ENCODE measurements at places on chromosomes 4 and X.

GRCh38 chrX:141839856-141840255 lies 1.7 kb downstream of the MAGEC3 start:
- DNase-seq, result no peak

DNA sequence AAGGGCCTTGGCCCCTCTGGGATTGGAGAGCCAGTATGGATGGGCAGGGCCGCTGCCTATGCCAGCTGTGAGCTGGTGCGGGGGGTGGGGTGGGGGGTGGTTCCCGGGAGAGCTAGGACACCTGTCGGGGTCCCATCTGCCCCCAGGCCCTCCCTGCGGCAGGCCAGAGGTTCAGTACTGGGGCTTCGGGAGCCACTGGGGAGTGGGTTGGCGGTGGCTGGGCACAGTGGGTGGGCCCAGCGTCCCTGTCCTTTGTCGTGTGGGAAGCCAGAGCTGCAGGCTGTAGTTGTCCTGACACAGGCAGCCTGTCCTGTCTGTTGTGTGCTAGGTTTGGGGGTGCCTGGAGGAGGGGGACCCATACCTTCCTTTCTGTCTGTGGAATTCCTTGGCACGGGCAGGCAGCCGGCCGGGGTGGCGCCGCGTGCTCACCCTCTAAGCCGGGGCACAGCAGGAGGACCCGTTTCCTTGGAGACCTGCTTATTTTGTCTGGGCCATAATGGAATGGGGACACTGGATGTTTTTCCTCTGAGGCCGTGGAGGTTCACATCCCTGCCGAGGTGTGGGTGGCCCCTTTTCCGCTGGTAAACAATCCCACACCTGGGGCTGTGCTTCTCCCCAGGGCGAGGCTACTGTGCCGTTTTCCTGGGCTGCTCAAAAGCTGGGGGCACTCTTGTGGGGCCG lies 14.8 kb downstream of the DOK7 start:
- DNase-seq, result no peak

GRCh38 chr4:151462554-151462953 lies 53.6 kb downstream of the FHIP1A start:
- DNase-seq, result peak; percentile 4

DNA sequence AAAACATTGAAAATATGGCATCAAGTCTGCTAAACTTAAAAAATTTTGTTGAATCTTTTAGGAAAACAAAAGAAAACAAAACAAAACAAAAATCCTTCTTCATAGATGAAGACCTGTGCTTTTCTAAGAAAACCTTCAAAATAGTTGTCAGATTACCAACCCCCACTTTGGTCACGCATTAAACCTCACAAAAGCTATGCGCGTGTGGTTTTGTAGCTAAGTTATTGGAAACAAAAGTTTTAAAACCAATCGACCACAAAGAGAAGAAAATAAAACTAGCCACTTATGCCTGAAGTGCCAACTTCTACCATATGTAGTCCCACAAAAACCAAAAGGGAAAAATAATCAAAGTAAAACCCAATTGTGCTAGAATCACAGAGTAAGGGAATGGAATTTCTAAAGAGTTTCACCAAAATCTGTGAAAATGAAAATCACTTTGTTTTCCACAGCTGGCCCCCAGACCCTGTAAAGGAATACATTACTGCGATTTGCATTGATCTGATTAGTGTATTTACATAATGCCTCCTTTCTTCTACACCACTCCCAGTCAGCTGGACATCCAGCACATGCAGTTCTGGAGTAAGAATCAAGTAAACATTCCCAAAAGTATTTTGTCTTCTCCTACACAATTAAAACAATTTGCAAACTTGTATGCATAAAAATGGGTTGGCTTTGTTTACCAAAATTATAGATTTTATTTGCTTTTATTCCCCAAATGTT lies 330.1 kb upstream of the DKK2 start:
- no peak for DNase-seq

- no peak for DNase-seq
These were observed 69.5 kb downstream of the AR start for GRCh38 chrX:67613366-67613765.

GRCh38 chr4:3442460-3442958 lies 741 bp downstream of the HGFAC start:
- no peak for DNase-seq

DNA sequence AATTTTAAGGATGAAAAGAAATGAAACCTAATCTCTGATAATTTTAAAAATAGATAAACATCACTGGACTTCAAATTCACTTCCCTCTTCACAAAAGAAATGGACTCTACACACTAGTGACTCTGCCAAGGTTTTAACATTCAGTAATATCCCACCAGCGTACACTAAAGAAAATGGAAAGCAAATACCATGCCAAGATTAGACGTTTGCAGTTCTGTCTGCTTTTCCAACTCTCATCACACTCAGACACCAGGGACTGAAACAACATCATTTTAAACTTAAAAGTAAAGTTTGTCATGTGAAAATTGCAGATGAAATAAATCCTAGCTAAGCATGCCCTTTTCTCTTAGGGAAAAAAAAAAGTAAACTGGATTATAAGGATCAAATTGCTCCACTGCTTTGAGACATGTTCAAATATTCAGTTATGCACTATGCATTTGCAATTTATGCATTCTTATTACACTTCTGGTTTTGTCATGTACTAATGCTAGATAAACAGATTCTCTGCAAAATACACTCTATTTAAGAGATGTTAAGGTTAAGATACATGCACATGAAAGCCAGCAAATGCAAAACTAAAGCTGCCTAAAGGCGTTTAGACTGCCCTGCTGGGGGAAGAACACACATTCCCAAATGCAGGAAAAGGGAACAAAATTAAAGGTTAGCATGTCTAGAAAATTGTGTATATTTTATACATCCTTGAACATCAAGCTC lies 534.4 kb upstream of the EPHA5 start:
- no peak for DNase-seq

- DNase-seq, result no peak
These were observed 196.8 kb upstream of the ATP6AP2 start for GRCh38 chrX:40383969-40384368.
